ENCODE measurements at places on chromosomes 5 and 9. TPM values are rescaled to one million over a fixed set of nuclear protein-coding genes. Genes with fewer than 3 reads are reported as not detected.
A peak's percentile ranks its signal among the peaks of the same experiment; 100 is the strongest.

DNA sequence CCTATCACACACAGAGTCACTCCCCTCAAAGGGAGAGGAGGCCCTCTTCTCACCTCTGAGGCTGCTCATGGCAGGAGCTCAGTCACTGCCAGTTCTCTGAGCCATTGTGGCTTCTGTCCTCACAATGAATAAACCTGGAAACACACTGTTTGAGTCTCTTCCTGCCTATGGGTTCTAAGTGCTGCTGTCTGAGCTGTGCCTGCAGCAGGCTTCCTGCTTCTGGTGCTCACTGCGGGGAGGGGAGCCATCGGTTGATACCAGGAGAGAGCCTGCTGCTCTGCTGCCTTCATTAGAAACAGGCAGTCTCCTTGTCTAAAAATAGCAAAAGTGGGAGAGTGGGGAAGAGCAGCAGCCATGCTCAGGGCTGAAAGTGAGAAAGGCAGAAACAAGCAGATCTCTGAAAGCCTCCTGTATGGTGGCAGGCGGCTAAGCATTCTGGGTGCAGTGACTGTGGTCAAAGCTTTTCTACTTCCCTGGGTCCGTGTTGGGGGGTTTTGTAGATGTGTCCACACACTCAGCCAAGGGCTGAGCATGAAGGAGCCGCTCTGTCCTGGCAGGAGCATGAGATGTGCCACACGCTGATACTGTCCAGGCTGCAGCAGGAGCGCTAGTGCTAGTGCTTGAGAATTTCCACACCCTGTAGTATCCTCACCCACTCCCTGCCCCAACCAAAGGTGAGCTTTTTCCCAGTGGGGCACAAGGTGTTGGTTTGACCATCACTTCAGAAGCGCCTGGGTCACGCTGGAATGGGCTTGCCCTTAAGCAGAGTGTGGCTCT, 34.2 kb downstream of the PRKACG start:
- DNase-seq, result no peak

GRCh38 chr5:57243286-57244137, 69.7 kb downstream of the GPBP1 start:
- DNase-seq, result no peak

Gene SHISAL2B
- not detected for total RNA-seq

Gene DHX29
- 22.9 TPM for total RNA-seq

- DNase-seq, result no peak
Observed at GRCh38 chr9:104177003-104177611, 83.0 kb downstream of the SMC2 start.

GRCh38 chr9:15086156-15086763, 176.0 kb upstream of the FREM1 start:
- DNase-seq, result no peak

Gene ZFP2
- 0.29 TPM for total RNA-seq

- no peak for DNase-seq
Observed at GRCh38 chr5:157072508-157072907, 13.6 kb upstream of the HAVCR1 start.

DNA sequence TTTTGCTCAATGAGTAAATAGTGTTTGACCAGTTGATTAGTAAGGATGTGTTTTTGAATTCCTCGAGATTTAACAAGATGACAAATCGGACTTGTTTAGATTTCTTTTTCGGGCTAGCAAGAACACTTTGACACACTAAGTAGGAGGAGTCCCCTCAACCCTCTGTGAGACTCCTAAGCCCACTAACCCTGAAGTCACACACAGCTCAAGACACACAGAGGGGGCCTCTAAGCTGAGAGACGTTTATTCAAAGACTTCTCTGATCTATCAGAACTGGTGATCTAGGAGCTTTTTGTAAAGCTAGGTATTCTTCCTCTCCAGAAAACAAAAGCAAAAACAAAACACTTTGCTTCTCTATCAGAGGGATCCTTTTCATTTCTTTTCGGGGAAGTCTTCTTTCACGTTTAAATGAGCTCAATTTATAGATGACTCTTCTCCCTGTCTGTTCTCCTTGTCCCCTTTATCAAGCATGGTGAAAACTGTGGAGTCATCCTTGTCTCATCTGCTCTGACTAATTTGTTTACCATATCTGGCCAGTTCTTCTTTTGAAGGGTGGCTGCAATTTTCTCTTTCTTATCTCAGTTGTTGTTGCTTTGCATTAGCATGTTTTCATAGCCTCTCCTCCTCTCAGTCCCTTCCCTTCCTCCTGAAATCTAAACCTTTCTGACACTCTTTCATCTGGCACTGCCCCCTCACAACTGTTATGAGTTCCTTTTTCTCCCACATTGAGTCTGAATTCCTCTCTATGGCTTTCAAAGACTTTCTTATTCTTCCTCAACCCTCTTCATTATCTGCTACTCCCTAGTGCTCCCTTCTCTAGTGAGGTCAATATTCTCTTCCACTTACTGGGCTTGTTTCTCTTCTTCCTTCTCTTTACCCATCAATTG, 68.5 kb upstream of the RAI14 start:
- DNase-seq, result no peak

Gene GRIA1
- total RNA-seq, result not detected

Gene GADD45G
- not detected for total RNA-seq

Gene ANKDD1B
- total RNA-seq, result 1.3 TPM

DNA sequence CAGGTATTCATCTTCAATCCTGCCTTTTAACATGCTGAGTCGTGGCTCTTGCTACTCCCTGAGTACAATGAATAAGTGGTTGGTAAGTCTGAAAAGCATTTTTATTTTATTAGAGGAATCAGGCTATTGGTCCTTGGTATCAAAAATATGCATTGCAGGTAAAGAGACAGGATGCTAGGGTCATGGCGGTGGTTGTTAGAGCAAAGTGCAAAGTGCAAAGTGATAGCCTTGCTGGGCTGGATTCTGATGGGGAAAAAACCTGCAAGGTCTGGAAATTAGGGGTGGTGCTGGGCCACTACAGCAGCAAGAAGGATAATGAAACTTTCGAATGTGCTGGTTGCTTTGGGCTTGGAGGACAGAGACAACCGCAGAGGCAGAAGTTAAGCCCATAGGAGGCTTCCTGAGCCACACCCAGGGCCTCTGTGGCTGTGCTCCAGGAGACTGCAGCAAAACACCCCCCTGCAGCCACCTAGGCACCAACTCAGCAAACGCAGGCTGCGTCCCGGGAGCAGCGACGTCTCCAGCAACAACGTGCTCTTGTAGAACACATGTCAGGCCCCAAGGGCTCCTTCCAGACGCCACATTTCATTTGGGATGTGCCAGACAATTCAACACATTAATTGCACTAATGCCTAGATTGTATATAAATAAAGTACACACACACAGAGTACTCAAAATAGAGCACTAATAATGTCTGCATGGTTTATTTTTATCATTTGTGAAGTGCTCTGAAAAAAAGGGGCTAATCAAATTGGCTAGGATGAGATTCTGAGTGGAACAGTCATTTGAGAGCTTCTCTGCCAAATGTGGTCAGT, 149.8 kb upstream of the RAPGEF1 start:
- DNase-seq, result no peak

DNA sequence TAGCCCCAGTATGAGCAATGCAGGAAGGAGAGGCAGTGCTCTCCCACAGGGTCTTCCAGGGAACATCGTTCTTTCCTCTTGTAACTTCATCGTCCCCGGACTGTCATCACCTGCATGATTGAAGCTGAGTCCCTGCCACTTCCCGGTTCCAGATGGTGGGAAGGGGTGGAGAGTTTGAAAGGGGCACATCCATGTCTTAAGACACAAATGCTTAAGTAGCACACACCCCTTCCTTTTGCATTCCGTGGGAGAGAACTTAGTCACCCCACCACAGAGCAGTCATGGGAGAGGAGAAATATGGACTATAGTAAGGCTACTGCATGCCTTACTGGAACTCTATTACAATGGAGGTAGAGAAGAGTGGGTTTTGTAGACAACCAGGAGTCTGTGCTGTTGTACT, 165.3 kb upstream of the GAS1 start:
- no peak for DNase-seq

GRCh38 chr5:174837919-174838902, 113.8 kb downstream of the MSX2 start:
- DNase-seq, result peak; percentile 1

Gene GABRA6
- total RNA-seq, result not detected

DNA sequence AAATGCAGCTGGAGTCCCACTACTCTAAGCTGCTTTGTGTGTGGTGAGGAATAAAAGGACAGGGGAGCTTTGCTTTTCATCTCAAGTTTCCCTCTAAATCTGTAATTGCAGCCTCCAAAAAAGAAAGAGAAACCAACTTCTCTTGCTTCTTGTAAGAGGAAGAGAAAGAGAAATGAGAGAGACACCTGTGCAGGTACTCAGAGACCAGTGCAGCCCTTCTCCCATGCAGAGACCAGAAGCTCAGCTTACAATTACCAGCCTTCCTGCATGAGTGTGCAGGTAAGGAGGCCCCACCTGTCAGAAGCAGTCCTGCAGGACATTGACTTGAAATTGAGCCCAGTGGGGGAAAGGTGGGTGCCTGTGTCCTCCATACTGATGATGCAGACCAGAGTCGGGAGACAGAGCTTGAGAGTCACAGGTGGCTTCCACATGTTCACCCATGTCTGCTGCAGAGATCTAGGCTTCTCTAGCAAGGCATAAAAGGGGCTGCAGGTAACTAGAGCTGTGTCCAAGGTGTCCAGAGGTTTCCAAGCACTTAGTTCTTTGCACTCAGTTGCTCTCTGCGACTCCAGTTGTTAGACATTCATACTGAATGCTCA, 15.3 kb upstream of the MED10 start:
- DNase-seq, result no peak

Gene FCN2
- not detected for total RNA-seq

DNA sequence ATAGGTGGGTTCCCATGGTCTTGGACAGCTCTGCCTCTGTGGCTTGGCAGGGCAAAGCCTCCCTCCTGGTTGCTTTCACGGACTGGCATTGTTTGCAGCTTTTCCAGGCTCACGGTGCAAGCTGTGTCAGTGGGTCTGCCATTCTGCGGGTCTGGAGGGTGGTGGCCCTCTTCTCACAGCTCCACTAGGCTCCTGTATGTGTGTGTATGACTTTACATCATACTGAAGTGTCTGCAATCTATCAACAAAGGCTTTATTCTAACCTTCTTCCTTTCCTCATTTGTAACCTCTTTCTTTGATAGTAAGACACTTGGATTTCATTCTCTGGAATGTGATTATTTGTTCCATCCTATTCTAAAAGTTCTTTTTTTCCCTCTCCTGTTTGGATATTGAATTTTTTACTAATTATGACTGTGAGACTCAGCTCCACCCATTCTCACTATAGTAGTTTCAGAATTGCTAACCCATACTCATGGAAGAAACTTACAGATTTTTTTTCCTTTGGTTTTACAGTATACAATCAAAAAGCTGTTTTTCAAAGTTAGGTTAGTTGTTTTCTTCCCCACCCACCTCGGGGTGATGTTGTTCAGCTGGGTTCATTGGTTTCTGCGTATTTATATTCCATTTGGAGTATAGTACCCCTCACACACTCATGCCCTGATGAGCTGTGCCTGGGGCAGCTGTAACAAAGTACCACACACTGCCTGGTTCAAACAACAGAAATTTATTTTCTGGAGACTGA, 144.6 kb upstream of the OTULINL start:
- DNase-seq, result no peak

Gene SOHLH1
- not detected for total RNA-seq

Gene FBXL7
- total RNA-seq, result 4.7 TPM

Gene CDX1
- not detected for total RNA-seq

DNA sequence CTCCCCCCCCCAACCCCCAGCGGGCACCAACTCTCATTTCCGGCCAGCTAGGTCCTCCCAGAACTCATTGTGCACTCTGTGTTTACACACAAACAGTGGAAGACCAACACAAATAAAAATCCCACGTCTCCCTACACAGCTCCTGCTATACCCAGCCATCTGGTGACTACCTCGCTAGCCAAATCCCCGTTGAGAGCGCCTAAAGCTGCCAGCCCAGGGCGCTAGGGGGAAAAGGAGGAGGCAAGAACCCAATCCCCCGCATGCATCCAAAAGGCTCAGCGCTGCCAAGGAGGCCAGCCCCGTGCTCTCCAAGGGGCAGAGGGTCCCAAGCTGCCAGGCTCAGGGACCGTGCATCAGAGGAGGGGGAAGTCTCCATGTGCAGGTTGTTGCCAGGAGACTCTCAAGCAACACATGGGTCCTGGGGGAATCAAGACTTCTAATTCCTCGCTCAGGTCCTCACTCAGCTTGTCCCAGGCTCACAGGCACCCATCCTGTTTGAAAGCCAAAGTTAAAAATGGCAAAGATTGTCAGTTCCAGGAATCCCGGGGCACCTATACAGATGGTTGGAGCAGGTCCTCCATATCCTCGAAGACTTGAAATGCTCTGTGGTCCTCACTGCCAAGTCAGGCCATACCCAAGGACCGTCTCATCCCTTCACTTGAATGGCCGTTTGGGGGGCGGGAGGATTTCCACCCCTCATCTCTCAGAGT, 2.7 kb downstream of the ASTN2 start:
- no peak for DNase-seq

- no peak for DNase-seq
Observed at GRCh38 chr9:33403941-33404787, 1.8 kb upstream of the AQP7 start.

DNA sequence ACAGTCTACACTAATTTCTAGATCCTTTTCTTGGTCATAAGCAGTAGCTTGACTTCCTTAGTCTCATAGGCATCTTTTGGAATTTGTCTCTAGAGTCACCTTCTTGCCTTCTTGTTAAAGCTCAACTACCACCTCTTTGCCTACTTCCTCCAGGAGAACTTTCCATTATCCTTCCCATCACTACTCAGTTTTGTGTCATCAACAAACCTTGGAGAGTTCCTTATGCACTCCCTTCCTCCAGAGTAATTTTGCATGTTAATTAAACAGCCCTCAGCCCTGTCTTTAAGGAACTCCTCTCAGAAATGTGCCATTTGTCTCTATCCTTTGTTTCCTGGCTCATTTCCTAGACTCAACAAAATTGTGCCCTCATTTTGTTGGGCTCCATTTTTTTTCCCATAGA, 4.2 kb upstream of the EPB41L4B start:
- DNase-seq, result no peak

- DNase-seq, result no peak
Observed at GRCh38 chr9:88303721-88304451, 84.4 kb upstream of the SPIN1 start.

- DNase-seq, result no peak
Observed at GRCh38 chr5:114830114-114830513, 339.6 kb downstream of the TRIM36 start.

GRCh38 chr5:76083555-76084495, 642 bp downstream of the SV2C start:
- DNase-seq, result no peak

GRCh38 chr5:142978726-142979125, 208.5 kb downstream of the ARHGAP26 start:
- no peak for DNase-seq

- no peak for DNase-seq
Observed at GRCh38 chr5:143231973-143232812, 171.3 kb downstream of the NR3C1 start.

Gene LCNL1
- not detected for total RNA-seq

Gene ADAMTS19
- total RNA-seq, result 0.72 TPM

GRCh38 chr9:96185518-96186156, 116.3 kb downstream of the HSD17B3 start:
- DNase-seq, result no peak

Gene NNT
- 36.5 TPM for total RNA-seq

DNA sequence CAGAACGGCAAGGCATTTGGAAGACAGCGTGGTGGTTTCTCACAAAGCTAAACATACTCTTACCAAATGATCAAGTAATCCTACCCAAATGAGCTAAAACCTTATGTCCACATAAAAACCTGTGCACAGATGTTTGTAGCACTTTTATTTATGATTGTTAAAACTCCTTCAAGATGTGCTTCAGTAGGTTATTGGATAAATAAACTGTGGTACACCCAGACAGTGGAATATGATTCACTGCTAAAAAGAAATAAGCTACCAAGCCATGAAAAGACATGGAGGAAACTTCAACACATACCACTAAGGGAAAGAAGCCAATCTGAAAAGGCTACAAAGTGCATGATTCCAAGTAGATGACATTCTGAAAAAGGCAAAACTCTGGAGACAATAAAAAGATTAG, 94.2 kb downstream of the FOXD1 start:
- DNase-seq, result no peak
